Central memory CD4-positive, alpha-beta T cell (primary cell): ENCODE measurements at places on chromosomes 11 and 22.

GRCh38 chr11:101082813-101083212 is 46.8 kb downstream of the PGR start:
- DNase-seq = no peak

DNA sequence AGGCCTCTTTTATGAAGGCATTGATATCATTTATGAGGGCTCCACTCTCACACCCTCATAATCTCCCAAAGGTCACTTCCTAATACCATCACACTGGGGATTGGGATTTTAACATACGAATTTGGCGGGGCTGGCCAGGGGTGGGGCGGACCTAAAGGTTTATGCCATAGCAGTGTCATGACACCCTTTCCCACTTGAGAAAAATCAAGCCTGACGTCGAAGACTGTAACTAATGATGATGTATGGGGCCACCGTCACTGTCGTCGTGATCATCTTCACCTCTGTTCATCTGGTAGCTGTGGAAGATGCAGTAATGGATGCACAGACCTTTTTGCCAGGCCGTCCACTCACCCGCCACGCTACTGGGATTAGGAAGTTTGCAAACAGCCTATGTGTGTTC is 912.1 kb downstream of the TBC1D22A start:
- no peak for DNase-seq

DNA sequence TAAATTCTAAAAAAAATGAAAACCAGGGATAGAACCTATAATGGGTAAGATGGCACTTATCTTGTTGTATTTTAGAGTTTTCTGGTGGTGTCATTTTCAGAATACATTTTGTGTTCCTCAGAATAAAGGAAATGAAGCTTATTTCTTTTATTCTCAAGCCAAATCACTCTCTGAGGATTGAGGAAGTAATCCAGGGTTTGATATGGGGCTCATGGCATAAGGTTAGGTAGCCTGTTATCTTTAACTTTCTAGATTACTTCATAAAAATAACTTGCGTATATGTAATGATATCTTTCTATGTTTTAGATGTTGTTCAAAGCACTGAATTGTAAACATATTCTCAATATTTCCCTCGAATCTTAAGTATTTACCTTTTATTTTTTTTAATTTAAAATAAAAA is 33.5 kb downstream of the PDE3B start:
- no peak for DNase-seq

DNA sequence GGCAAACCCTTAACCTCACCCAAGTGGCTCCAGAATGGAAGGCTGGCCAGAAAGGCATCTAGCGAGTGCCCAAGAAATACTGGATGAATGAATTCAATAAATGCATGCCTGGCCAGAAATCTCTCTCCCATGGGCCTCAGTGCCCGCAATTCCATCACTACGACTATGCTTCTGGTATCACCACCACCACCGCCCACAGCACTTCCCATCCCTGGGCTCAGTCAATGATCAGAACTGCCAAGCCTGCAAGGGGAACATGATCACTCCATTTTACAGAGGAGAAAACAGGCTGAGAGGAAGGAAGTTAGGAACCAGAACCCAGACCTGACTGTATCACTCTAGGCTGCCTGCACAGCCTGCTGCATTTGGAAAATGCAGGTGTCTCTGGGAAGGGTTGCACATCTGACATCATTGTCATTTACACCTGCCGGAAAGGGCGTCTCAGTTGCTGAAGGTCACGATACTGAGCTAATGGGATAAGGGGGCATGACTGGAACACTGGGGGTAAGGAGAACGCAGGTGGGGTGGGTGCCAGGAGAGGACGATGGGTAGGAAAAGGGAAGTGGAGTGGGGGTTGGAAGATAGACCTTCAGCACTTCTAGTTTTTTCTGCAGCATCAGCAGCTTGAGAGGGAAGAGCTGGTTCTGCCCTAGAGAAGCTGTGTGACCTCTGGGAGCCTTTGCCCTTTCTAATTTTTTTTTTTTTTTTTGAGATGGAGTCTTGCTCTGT is 3.2 kb downstream of the GPR152 start:
- no peak for DNase-seq

- no peak for DNase-seq
Observed at GRCh38 chr11:134070342-134070845, 1.5 kb downstream of the JAM3 start.

- no peak for DNase-seq
Observed at GRCh38 chr11:107564877-107565218, 687 bp downstream of the ALKBH8 start.

DNA sequence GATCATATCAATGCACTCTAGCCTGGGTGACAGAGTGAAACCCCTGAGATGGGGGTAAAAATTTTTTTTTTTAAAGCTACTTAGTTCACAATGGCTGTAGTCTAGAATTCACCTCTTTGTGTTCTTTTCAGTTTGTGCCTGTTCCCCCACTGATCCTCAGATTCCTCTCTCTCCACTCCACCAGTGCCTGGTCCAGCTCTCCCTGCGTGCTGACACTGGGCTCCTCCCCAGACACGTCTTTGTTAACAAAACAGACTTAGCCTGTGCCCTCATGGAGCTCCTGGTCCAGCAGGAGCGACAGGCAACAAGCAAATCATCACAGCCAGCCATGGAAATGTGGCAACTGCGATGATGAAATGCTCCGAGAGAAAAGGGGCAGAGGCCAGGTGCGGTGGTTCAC is 34.0 kb downstream of the IFT27 start:
- no peak for DNase-seq

DNA sequence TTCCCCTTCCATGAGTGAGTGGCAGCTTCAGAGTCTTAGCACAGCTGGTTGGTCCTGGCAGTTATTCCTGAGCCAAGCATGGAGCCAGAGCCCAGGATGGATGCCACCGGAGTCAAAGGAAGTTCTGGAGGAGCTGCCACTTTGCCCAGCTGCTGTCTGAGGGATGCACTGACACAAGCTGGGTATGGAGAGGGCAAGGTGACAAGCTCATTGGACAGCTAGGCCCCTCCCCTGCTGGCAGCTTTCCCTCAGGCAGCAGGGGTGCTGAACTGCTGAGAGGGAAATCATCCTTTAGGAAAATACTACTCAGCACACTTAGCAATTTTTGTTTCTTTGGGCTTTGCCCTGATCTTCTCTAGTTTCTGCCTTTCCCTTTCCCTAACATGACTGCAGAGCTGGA is 99.3 kb upstream of the SESN3 start:
- no peak for DNase-seq

GRCh38 chr11:133927690-133928627 is 28.8 kb downstream of the IGSF9B start:
- DNase-seq = peak; percentile 72

DNA sequence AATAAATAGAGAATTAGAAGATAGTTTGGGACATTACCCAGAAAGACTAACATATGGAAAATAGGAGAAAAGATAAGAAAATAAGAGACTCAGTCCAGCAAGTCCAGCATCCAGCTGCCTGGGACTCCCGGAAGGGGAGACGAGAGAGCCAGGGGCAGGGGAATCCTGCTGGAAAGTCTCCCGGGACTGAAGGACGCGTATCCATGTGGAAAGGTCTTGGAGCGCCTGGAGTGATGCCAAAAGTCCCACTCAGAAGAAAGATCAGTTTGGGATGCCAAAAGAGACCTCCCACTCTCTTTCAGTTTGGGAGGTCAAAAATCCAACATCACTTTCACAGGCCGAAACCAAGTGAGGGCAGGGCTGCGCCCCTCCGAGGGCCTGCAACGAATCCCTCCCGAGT is 30.7 kb downstream of the LRFN4 start:
- no peak for DNase-seq

GRCh38 chr22:29703569-29704195 is 16.1 kb upstream of the CABP7 start:
- no peak for DNase-seq

GRCh38 chr11:69048031-69048693 is 570 bp upstream of the TPCN2 start:
- DNase-seq = no peak

GRCh38 chr22:46367707-46368191 is 32.2 kb downstream of the TRMU start:
- peak; percentile 58 for DNase-seq

DNA sequence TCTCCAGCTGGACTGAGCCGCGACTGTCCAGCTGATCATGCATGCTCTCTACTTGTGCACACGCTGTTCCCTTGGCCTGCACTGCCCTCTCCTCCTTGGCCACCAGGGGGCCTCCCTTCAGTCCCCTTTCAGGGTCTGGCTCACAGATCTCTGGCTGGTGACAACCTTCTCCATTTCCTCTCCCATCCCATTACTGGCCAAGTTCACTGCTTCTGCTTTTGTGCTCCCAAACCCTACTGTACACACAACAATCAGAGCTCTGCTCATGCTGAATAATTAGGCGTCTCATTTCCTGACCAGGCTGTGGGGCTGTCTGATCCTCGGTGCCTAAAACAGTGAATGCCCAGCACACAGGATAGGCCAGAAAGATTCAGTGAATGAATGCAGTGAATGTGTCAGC is 224.0 kb upstream of the NARS2 start:
- no peak for DNase-seq

- no peak for DNase-seq
Observed at GRCh38 chr22:20808844-20809243, 34.9 kb downstream of the SERPIND1 start.

DNA sequence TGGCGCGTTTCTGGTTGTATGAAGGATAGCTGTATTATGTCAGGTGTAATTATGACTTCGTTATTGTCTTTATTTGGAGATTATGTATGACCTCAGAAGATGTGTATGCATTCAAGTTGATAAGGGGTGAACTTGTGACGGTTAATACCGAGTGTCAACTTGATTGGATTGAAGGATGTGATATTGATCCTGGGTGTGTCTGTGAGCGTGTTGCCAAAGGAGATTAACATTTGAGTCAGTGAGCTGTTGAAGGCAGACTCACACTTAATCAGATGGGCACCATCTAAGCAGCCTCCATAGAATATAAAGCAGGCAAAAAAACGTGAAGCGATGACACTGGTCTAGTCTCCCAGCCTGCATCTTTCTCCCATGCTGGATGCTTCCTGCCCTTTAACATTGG is 15.3 kb upstream of the CD82 start:
- DNase-seq = no peak

- DNase-seq = peak; percentile 51
Observed at GRCh38 chr22:37193629-37194191, 5.7 kb upstream of the C1QTNF6 start.

DNA sequence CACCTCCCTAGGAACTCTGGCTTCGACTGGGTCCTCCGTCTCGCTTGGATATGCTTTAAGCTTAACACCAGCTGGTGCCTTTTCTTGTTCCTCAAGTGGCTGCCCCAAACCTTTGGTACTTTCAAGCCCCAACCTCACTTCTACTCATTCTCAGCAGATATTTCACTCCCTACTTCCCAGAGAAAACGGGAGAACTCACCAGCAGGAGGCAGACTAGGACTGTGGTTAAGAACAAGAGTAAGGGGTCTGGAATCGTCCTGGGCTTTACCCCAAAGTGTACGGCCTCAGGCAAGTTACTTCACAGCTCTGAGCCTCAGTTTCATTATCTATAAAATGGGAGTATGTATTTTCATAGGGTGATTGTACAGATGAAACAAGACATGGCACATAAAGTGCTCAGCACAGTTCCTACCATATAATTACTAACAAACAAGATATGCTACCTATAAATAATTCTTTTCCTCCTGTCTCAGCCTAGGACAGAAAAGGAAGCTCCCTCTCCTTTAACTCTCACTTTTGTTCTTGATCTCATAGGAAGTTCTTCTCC is 37.8 kb downstream of the PAMR1 start:
- no peak for DNase-seq

DNA sequence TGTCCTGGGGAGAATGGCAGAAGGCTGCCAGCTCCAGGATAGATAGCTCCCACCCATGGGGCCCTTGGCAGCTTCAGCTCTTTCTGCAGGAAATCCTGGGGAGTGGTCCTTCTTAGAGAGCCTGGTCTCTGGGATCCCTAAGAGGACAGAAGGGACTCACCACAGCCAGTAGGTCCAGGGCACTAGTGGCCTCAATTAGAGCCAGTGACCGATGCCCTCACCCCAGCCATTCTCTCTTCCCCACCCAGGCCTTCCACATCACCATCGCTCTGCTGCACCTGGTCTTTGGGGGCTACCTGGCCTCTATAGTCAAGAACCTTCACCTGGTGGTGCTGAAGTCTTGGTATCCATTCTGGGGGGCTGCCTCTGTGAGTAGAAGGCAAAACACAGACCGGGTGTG is 5.6 kb downstream of the MS4A10 start:
- DNase-seq = no peak
